ENCODE measurements at places on chromosomes 6 and 20. TPM values are rescaled to one million over a fixed set of nuclear protein-coding genes. Genes with fewer than 3 reads are reported as not detected.

RIMS4 gene
- total RNA-seq = 0.05 TPM

POM121L2 gene
- not detected for total RNA-seq

KIF25 gene
- total RNA-seq = 0.05 TPM

ANKEF1 gene
- total RNA-seq = 5.2 TPM

HSPA1A gene
- 178 TPM for total RNA-seq

BPIFB1 gene
- not detected for total RNA-seq

CST5 gene
- total RNA-seq = not detected

L3MBTL3 gene
- 8.0 TPM for total RNA-seq

IL17F gene
- total RNA-seq = not detected

Data from renal cortical epithelial cell (primary cell).